ENCODE measurements at places on chromosomes 1 and 21. TPM values are rescaled to one million over a fixed set of nuclear protein-coding genes. Genes with fewer than 3 reads are reported as not detected.
A peak's percentile ranks its signal among the peaks of the same experiment; 100 is the strongest.

ANGPTL1 gene
- not detected for total RNA-seq

GRCh38 chr1:241605146-241605805, 34.9 kb downstream of the CHML start:
- DNase-seq: no peak

- DNase-seq: no peak
Measured at GRCh38 chr1:224683936-224684335, 67.8 kb downstream of the CNIH3 start.

DNA sequence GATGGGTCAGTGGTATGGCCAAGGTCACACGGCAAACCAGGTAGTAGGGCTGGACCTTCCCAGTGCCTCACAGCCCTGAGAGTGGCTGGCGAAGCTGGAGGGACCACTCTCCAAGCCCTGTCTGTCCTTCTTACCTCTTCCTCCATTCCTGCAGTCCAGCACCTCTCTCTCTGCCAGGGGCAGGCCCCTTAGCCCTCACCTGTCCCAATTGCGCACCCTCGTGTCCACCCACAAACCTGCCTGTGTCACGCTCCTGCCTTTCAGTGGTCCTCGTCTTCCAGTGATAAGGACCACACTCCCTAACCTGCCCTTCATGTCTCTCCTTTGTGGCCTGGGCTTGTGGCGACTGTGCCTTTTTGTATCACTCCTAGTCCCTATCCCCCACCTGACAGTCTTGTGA, 3.4 kb downstream of the PODN start:
- DNase-seq: peak; percentile 27

- DNase-seq: no peak
Measured at GRCh38 chr1:226584164-226584563, 35.6 kb downstream of the STUM start.

AK5 gene
- not detected for total RNA-seq

DNA sequence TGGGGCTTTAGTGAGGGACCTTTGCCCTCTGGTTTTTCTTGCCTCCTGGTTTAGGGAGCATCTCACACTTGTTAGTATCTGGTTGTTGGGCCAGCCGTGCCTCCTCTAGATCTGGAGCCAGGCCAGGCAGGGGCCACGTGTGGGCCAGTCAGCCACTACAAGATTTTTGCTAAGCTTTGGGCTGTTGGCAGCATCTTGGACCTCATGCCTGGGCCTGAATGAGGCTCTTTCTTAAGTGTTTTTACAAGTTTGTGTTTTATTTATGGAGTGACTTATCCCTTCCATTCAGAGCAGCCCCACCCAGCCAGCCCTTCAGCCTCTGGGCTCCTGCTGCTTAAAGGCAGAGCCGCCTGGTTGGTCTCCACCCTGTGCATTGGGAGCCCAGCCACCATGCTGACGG, 1.6 kb upstream of the SH3BGRL3 start:
- no peak for DNase-seq
